ENCODE measurements at places on chromosomes 6 and 20.

DNA sequence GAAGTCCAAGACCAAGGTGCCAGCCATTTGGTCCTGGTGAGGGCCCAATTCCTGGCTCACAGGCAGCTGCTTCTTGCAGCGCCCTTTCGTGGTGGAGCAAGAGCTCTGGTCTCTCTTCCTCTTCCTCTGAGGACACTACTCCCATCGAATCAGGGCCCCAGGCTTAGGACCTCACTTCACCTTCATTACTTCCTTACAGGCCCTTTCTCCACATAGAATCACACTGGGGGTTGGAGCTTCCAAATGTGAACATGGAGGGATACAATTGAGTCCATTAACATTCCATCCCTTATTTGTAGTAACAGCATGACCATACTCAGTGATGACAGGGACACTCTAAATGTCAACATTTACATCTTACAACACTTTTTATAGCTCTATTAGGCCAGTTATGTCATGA, 2.3 kb downstream of the RAMACL start:
- no peak for DNase-seq

DNA sequence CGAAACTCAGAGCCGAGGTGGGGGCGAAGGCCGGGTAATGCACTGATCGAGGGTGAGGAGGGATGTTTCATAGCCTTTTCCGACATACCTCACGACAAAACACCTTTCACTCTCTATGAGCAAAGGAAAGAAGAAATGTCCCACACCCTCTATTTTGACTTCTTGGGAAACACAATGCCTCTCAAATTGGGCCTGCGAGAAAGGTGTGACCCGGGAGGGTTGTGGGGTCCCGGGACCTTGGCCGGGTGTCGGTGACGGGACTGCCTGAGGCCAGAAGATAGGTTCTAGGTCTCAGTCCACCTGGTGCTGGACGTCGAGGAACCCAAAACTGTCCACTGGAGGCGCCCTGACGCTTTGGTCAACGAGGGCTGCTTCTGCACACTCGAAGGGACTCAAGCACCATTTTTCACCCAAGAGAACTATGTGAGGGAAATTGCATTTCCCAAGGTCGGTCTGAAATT, 41.1 kb upstream of the OSTM1 start:
- DNase-seq: no peak

- DNase-seq: no peak
These were observed 237.2 kb downstream of the TFAP2A start for GRCh38 chr6:10177704-10178103.

GRCh38 chr6:69816026-69816425, 19.2 kb upstream of the LMBRD1 start:
- DNase-seq: no peak

DNA sequence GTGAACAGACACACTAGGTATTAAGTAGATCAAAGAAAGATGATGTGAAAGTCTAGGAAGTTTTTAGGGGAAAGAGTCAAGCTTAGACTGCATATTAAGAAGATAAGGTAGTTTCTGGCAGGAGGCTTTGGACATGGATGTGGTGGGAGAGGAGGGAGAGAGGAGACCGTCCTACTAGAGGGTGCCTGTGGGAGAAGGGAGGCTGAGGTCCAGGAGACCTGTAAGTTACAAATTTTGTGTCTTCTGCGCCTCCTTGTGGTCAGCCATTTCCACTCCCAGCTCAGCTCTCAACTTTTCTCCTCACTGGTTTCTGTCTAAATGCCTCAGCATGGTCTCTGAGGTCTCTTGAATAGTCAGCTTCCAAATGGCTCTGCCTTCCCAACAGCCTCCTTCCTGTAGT, 193.5 kb downstream of the UNC5CL start:
- DNase-seq: no peak

- no peak for DNase-seq
These were observed 33.3 kb upstream of the SASH1 start for GRCh38 chr6:148309301-148309700.
